ENCODE measurements at places on chromosomes 4 and X.

DNA sequence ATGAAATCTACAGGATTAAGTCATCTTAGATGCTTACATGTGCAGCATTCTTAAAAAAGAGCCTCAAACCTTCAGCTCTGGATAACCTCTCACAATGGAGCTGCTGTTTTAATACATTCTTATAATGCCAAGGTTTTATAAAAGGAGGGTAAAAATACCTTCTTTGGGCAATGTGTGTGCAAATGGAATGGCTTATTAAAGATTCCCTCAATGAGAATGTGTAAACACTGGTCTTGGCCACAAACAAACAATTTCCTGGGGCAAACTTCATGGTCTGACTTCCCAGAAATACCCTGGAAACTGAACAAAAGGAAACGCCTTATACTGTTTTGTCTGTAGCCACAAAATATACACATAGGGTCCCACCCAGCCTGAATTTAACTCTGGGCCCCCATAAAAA, 148.6 kb upstream of the INTU start:
- DNase-seq: no peak

- DNase-seq: no peak
Observed at GRCh38 chrX:140715787-140716186, 6.2 kb downstream of the LINC00632 start.

DNA sequence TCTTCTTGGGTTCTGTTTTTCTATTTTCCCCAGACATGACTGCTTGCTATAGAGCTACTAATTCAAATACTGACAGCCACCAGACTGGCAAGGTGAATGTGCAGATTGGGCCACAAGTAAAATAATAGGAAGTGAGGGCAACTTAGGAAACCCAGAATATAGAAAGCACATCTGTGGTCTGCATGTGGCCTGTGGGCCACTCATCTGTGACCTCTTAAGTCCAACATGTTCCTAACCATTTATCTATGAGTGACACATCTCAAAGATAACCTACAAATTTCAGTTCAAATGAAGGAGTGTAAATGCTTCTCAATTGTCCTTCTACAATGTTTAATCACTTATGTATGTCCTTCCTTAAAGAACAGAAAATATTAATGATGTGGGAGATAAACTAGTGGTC, 128.9 kb downstream of the REELD1 start:
- no peak for DNase-seq

DNA sequence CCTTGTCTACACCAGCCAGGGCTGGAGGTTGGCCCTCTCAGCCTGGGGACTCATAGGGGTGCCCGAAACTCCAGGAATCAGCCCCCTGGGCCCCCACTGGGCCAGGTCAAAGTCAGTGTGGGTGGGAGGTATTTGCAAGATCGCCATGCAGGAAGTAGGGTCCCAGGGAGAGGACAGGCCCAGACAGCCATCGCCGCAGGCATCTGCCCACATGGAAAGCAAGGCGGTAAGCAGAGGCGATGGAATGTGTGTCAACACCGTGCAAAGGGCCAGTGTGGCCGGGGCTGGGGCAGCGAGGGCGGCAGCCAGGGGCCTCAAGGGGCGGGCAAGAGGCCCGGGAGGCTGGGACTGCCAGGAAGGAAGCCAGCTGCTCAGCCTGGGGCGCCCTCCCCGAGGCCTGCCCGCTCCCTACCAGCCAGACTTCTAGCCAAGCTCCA, 19.3 kb upstream of the DUSP9 start:
- DNase-seq: no peak

DNA sequence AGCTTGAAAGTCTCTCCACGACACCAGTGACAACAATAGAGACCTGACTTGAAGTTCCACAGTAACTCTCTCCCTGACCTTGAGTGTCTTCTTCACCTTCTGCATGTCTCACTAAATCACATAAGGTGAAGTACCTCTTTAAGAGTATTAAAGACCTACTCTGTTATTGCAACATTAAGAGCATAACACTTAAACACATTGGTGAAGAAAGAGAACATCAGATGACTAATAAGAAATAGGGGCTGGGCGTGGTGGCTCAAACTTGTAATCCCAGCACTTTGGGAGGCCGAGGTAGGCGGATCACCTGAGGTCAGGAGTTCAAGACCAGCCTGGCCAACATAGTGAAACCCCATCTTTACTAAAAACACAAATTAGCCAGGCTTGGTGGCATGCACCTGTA, 33.9 kb upstream of the MAPK10 start:
- DNase-seq: no peak

DNA sequence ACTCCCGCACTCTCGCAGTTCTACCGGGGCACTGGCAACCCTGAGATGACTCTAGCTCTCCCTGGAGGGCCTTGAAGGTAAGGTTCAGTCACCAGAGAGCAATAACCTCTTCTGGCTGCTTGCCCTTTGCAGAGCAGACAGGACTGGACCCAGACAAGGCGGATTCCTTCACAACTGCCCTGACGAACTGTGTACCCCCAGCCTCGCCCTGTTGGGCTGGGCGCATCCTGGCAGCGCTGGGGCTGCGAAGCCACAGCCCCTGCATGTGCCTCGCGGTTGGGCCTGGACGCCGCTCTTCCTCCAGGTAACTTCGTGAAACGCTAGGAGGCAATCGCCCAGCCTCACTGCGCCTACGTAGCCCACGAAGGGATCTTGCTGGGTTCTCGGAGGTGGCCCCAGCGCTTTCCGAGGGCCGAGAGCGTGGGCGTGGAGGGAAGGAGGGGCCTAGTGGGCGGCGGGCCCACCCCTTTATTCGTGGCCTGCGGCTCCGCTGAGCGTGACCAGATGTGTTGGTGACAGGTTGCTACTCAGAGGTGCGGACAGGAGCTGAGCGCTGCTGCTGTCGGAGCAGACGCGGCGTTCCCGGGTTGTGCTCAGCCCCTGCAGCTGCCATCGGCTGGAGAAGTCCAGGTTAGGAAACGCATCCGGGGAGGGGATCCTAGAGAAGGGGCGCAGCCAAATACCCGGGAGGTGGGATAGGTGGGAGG, 1.9 kb upstream of the MAMLD1 start:
- no peak for DNase-seq

DNA sequence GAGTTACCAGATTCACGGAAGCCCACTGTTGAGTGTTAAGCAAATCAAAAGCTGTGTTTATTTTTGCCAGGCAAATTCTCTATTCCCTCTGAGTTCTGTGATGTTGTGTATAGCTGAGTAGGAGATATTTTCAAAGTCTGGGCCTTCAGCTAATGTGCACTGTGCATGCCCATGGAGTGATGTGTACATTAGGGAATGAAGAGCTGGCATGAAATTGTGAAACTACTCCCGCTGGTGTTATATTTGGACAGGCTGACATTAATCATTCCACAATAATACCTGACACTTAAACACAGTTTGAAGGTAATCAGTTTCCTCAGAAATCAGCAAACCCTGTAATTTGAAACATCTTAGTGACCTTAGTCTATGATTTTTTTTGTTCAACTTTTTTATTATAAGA, 88.1 kb upstream of the MBNL3 start:
- DNase-seq: no peak

DNA sequence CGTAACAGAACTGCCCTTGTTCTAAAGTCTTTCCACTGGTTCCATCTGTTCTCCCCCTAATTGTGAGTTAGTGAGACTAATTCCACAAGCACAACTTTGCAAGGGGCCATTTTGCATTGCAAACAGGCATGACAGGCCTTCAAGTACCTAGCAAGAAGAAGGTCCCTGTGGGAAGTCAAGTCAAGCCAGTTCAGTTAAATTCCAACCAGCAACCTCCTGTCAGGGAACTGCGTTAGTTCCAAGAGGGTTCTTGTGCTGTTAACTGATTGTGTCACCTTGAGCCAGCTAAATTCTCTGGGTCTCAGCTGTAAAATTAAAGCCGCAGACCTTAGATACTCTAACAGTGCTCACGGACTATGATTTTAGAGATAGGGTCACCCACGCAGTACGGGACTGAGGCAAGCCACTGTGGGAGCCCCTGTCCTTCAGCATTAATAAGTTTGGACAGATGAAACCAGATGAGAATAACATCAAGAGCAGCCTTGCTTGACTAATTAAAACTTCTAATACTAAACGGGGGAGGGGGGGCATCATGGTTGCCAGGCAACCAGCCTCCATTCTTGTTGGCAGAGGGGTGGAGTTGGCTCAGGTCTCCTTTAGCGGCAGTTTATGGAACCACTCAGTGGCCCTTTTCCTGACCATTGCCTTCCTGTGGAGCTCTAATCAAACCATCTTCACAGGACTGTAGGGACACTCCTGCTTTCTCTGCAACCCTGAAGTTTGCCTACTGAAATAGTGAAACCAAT, 24.1 kb upstream of the TMEM150C start:
- no peak for DNase-seq

DNA sequence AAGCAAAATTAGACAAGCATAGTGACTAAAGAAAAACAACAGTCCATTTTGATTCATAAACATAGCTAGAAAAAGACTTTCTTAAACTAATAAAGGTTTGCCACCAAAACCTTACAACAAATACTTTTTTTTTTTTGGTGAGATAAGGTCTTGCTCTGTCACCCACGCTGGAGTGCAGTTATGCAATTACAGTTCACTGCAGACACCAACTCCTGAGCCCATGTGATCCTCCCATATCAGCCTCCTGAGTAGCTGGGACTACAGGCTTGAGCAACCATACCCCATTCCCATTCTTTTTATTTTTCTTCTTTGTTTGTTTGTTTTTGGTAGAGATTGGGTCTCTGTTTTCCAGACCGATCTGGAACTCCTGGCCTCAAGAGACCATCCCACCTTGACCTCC, 247.2 kb upstream of the ADGRL3 start:
- no peak for DNase-seq

DNA sequence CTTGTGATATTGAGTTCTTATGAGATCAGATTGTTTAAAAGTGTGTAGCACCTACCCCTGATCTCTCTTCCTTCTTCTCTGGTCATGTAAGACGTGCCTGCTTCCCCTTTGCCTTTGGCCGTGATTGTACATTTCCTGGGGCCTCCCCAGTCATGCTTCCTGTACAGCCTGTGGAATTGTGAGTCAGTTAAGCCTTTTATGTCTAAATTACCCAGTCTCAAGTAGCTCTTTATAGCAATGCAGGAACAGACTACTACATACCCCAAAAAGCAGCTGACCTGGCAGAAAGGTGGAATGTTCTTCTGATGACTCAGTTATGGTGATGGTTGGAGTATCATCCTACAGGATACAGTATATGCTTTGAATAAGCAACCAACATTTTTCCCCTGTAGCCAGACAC, 11.4 kb upstream of the MCUB start:
- no peak for DNase-seq

GRCh38 chr4:18463987-18464559, 442.5 kb upstream of the LCORL start:
- DNase-seq: no peak

GRCh38 chrX:153370293-153371055, 30.7 kb downstream of the PNMA6E start:
- DNase-seq: no peak

DNA sequence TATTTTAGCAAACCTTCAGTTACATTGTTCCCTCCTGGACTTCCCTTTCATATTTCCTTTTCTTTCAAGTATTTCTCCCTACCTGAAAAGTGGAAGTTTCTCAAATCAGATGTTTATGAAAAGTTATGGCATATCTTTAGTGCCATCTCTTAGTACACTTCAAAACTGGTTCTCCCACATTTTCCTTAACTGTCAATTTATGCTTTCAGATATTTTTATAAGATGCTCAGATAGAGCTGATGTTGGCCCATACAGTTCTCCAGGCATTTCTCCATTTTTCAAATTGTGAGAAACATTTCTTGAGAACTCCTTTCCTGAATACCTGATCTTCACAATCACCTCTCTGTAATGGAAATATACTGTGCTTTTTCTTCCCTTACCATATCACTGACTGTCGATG, 32.5 kb upstream of the AP1AR start:
- no peak for DNase-seq

DNA sequence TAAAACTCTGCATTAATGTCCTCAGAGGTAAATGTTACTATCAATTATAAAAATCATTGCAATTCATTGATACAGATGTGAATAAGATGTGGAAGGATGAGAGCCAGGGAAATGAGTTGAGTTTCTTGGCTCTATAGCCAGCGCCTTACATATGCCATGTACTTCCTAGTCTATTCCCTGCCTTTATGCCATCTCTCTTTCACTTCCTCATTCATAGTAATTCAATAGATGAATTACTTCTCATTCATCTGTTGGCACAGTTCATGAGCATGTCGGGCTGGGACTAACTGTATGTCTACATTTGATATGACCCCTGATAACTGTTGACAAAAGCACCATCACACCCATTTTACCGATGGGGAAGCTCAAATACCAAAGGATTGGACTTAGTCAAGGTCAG, 55.7 kb downstream of the LNX1 start:
- DNase-seq: no peak

GRCh38 chrX:102697494-102697893, 14.8 kb upstream of the GPRASP2 start:
- no peak for DNase-seq

- DNase-seq: no peak
Observed at GRCh38 chr4:7124689-7125442, 57.0 kb upstream of the GRPEL1 start.

All from NCI-H187 (cell line).